ENCODE measurements at places on chromosomes 5 and 9.

DNA sequence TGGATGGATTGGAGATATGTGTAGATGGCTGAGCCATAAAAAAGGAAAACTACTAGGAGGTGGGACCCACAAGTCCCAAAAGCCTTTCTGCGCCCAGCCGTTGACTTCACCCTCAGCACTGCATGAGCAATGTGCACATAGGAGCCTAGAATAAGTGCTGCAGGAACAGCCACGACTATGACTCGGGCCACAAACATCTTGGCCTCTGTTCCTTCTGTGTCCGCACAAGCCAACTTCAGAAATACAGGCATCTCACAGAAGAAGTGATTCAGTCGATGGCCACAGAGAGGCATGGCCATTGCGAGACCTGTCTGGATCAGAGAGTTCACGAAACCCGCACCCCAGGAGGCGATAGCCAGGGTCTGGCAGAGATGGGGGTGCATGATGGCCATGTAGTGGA is 587 bp downstream of the OR2Y1 start:
- no peak overlapping the region for H3K27ac ChIP-seq
- no peak for DNase-seq
- H3K36me3 ChIP-seq, result no peaks in the 10 kb centered on the region
- peaks cover 29% of the 10 kb centered on the region for H3K27me3 ChIP-seq
- no peak overlapping the region for H3K4me3 ChIP-seq

GRCh38 chr5:61617995-61618525 is 286.0 kb downstream of the ZSWIM6 start:
- H3K4me3 ChIP-seq, result no peak overlapping the region
- no peak overlapping the region for H3K27ac ChIP-seq
- no peaks in the 10 kb centered on the region for H3K36me3 ChIP-seq
- DNase-seq, result no peak
- H3K4me1 ChIP-seq, result no peaks in the 10 kb centered on the region

DNA sequence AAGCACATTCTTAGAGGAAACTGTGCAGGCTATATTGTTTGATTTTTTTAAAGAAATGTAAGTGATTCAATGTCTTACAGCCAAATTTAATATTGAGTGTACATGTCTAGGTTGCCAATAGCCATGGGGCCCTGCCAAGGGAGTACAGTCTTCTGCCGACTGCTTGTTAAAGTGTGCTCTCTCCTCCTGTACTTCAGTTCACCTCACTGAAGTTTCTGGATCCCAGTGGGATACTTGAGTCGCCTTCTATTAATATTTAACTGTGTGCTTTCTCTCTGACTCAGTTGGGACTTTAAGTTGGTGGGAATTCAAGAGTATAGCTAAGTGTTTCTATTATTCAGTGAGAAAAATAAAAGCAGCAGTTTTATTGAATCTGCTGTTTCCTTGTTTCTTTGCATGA is 44.5 kb upstream of the C5orf47 start:
- no peak overlapping the region for H3K4me3 ChIP-seq
- H3K4me1 ChIP-seq, result peaks cover 8% of the 10 kb centered on the region
- H3K27ac ChIP-seq, result peak overlapping the region; percentile 66
- H3K36me3 ChIP-seq, result peaks cover 49% of the 10 kb centered on the region
- no peak for DNase-seq

DNA sequence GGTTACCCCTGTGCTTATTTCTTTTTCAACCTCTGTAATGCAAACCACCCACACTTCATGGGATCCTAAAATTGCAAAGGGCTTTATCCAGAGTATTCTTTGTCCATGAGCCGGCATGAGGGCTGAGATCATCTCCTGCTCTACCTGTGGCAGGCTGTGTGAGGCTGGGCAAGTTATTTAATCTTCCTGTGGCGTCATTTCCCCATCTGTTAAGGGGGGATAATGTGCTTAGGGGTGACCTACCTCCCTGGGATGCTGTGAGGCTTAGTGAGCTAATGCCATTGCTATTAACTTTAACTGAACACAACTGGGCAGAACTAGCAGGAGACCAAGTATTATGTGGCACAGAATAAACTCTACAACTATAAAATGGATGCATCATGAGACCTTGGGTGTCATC is 17.0 kb downstream of the FRMPD1 start:
- no peak overlapping the region for H3K4me3 ChIP-seq
- no peaks in the 10 kb centered on the region for H3K36me3 ChIP-seq
- no peak overlapping the region for H3K27ac ChIP-seq
- H3K27me3 ChIP-seq, result peaks cover 13% of the 10 kb centered on the region
- H3K4me1 ChIP-seq, result peaks cover 3% of the 10 kb centered on the region

- H3K4me1 ChIP-seq, result no peaks in the 10 kb centered on the region
- no peak within 1 kb of the TSS for H3K27ac ChIP-seq
- no peaks in the 10 kb centered on the region for H3K36me3 ChIP-seq
- no peaks in the 10 kb centered on the region for H3K27me3 ChIP-seq
Observed at GRCh38 chr5:116032094-116032517, at the start of gene ARL14EPL. ARL14EPL (plus strand) TSS chr5:116032472; CDS start chr5:116051466, 18,994 bp downstream.

DNA sequence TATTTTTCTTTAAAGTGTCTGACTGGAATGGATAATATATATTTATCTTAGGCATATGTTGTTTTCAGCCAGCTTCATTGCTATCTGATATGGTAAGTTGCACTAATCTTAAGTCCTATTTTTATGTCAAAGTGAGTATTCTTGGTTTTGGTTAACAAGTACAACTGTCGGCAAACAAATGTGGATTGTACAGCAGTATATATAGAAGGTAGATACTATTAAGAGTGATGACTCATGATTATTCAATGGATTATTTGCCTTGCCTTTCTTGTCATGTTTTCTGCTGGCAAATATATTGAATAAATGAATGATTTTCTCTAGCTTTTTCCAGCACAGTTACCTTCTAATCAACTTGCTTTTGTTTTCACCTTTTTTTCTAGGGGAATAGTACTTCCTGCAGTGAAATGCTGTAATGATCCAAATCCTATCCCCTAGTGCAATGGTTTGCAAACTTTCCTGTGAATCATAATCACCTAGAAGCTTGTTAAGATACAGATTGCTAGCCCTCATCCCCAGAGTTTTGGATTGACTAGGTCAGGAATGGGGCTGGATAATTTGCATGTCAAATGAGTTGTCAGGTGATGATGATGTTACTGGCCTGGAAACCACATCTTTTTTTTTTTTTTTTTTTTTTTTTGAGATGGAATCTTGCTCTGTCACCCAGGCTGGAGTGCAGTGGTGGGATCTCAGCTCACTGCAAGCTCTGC is 60.8 kb upstream of the ARRDC3 start:
- H3K27ac ChIP-seq, result no peak overlapping the region
- no peaks in the 10 kb centered on the region for H3K27me3 ChIP-seq
- H3K4me1 ChIP-seq, result no peaks in the 10 kb centered on the region
- no peaks in the 10 kb centered on the region for H3K36me3 ChIP-seq
- H3K4me3 ChIP-seq, result no peak overlapping the region

DNA sequence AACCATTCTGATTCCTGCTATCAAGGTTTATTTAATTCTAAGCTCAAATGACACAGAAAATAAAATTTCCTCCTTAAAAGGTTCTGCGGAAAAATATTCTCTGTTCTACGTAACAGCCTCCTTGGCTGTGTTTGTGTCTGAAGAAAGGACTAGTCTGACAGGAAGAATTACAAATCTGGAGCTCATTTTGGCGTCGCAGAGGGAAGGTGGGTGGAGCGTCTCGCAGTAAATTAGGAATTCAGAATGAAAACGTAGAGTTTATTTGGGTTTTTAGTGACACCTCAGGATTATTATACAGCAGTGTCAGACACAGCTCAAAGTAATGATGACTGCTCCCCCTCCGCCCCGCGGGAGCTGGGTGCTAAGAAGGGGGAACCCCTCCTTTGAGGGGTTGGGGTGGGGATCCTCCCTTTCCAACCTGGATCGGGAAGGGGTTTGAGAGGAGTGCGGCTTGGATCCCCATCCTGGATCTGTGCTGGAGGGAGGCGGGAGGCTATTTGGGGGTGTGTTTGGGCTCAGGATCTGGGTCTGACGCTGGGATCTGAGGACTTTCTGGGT is 933 bp upstream of the TGFBR1 start:
- H3K36me3 ChIP-seq, result no peaks in the 10 kb centered on the region
- H3K4me1 ChIP-seq, result peaks cover 10% of the 10 kb centered on the region
- peak overlapping the region; percentile 52 for H3K4me3 ChIP-seq
- peak overlapping the region; percentile 61 for H3K27ac ChIP-seq
- no peaks in the 10 kb centered on the region for H3K27me3 ChIP-seq

- DNase-seq, result no peak
- no peaks in the 10 kb centered on the region for H3K27me3 ChIP-seq
- H3K4me3 ChIP-seq, result no peak overlapping the region
- no peak overlapping the region for H3K27ac ChIP-seq
Observed at GRCh38 chr5:8981016-8981415, 564.9 kb downstream of the SEMA5A start.

DNA sequence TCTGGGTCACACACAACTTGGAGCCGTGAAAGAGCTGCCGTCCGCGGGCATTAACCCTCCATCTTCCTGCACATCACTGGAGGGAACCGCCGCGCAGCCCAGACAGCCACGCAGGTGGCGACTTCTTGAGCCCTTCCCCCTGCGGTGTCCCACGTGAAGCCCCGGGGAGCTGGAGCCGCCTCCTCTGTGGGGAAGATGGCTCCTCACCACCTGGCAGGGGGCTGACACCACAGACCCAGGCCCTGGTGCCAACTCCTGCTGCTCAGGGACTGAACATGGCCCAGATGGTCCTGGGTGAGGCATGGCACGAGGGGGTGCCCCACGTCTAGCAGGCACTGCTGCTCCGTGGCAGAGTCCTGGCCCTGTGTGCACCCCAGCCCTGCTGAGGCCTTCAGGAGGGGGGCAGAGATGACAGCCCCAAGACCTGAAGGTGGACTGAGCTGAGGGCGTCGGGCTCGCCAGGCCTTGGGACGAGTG is 38.9 kb downstream of the NDUFS6 start:
- H3K4me3 ChIP-seq, result no peak overlapping the region
- DNase-seq, result no peak
- no peaks in the 10 kb centered on the region for H3K36me3 ChIP-seq
- H3K27me3 ChIP-seq, result peaks cover 18% of the 10 kb centered on the region
- no peak overlapping the region for H3K27ac ChIP-seq

- peaks cover 28% of the 10 kb centered on the region for H3K27me3 ChIP-seq
- no peaks in the 10 kb centered on the region for H3K36me3 ChIP-seq
- H3K27ac ChIP-seq, result no peak overlapping the region
Observed at GRCh38 chr9:129399634-129399990, 221.3 kb downstream of the C9orf50 start.

- no peaks in the 10 kb centered on the region for H3K36me3 ChIP-seq
- H3K27me3 ChIP-seq, result no peaks in the 10 kb centered on the region
- peak within 1 kb of the TSS; percentile 84 for H3K4me3 ChIP-seq
- H3K27ac ChIP-seq, result peak within 1 kb of the TSS; percentile 91
- H3K4me1 ChIP-seq, result peaks cover 10% of the 10 kb centered on the region
Observed at GRCh38 chr9:5510360-5510931, at the start of gene PDCD1LG2. PDCD1LG2 (plus strand) TSS chr9:5510531; CDS start chr9:5522547, 12,016 bp downstream.

GRCh38 chr9:87722393-87723088 is 3.4 kb upstream of the CTSL start:
- no peaks in the 10 kb centered on the region for H3K27me3 ChIP-seq
- no peak overlapping the region for H3K4me3 ChIP-seq
- peaks cover 12% of the 10 kb centered on the region for H3K4me1 ChIP-seq
- peaks cover 7% of the 10 kb centered on the region for H3K36me3 ChIP-seq

DNA sequence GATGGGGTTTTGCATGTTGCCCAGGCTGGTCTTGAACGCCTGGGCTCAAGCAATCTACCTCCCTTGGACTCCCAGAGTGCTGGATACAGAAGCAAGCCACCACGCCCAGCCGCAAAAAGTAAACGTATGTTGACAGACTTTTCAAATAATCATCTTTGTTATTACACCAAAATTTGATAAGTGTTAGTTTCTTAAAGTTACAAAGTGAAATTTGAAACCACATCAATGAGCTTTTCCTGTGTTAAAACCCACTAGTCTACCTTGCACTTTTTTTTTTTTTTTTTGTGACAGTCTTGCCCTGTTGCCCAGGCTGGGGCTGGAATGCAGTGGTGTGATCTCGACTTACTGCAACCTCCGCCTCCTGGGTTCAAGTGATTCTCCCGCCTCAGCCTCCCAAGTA is 29.9 kb downstream of the SPACA9 start:
- DNase-seq, result no peak
- H3K27ac ChIP-seq, result no peak overlapping the region
- no peak overlapping the region for H3K4me3 ChIP-seq
- H3K27me3 ChIP-seq, result no peaks in the 10 kb centered on the region

- H3K4me1 ChIP-seq, result peaks cover 2% of the 10 kb centered on the region
- H3K36me3 ChIP-seq, result no peaks in the 10 kb centered on the region
- H3K27me3 ChIP-seq, result no peaks in the 10 kb centered on the region
- H3K4me3 ChIP-seq, result no peak overlapping the region
- H3K27ac ChIP-seq, result no peak overlapping the region
- no peak for DNase-seq
Observed at GRCh38 chr5:68708842-68709170, 385.0 kb upstream of the SLC30A5 start.

GRCh38 chr9:137691646-137692351 is 73.0 kb downstream of the EHMT1 start:
- no peak overlapping the region for H3K27ac ChIP-seq
- peaks cover 26% of the 10 kb centered on the region for H3K4me1 ChIP-seq
- no peaks in the 10 kb centered on the region for H3K27me3 ChIP-seq
- no peak overlapping the region for H3K4me3 ChIP-seq
- peaks cover 11% of the 10 kb centered on the region for H3K36me3 ChIP-seq
- no peak for DNase-seq

DNA sequence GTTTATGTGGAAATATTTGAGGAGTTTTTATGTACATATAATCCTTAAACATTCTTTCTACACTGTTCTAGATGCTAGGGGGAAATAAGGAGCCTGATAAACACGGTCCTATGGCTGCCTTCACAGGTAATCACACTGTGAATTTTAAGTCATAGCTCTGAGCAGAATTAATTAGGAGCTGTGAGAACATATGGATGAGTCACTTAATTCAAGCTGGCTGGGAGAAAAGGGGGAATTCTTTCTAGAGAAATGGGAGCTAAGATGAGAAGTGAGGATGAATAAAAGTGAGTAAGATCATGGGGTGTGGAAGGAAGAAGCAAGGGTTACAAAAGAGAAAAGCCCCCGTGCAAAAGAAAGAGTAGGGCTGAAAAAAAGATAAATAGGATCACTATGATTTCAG is 290.8 kb downstream of the DNAH5 start:
- no peak for DNase-seq
- H3K4me3 ChIP-seq, result no peak overlapping the region
- no peaks in the 10 kb centered on the region for H3K27me3 ChIP-seq
- no peak overlapping the region for H3K27ac ChIP-seq
- no peaks in the 10 kb centered on the region for H3K4me1 ChIP-seq
- no peaks in the 10 kb centered on the region for H3K36me3 ChIP-seq

- H3K36me3 ChIP-seq, result no peaks in the 10 kb centered on the region
- DNase-seq, result no peak
- peaks cover 1% of the 10 kb centered on the region for H3K4me1 ChIP-seq
- H3K27me3 ChIP-seq, result no peaks in the 10 kb centered on the region
- no peak overlapping the region for H3K27ac ChIP-seq
Observed at GRCh38 chr9:26722755-26723154, 169.8 kb downstream of the CAAP1 start.

DNA sequence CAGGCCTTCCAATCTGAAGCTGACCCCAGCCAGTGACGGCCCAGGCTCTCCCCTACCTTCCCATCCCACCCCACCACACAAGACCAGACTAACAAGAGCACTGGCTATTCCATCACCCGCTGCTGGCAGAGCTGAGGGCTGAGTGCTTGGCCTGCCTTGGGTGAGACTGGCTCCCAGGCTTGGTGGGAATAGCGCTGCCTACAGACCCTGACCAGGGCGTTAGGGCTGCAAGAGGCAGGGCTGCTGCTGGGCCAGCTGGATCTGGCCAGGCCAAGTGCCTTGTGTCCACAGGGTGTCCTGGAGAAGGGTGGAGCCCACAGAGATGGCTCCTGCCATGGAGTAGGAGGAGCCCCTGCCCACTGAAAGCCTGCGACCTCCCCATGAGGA is 31.6 kb upstream of the ANGPTL2 start:
- peaks cover 4% of the 10 kb centered on the region for H3K4me1 ChIP-seq
- no peak overlapping the region for H3K27ac ChIP-seq
- peaks cover 15% of the 10 kb centered on the region for H3K27me3 ChIP-seq
- DNase-seq, result no peak

- H3K27me3 ChIP-seq, result peaks cover 4% of the 10 kb centered on the region
- H3K4me3 ChIP-seq, result no peak overlapping the region
- H3K4me1 ChIP-seq, result no peaks in the 10 kb centered on the region
- no peaks in the 10 kb centered on the region for H3K36me3 ChIP-seq
- H3K27ac ChIP-seq, result no peak overlapping the region
Observed at GRCh38 chr5:112642885-112643284, 94.8 kb upstream of the APC start.
